ENCODE measurements at places on chromosomes 3 and 15.

DNA sequence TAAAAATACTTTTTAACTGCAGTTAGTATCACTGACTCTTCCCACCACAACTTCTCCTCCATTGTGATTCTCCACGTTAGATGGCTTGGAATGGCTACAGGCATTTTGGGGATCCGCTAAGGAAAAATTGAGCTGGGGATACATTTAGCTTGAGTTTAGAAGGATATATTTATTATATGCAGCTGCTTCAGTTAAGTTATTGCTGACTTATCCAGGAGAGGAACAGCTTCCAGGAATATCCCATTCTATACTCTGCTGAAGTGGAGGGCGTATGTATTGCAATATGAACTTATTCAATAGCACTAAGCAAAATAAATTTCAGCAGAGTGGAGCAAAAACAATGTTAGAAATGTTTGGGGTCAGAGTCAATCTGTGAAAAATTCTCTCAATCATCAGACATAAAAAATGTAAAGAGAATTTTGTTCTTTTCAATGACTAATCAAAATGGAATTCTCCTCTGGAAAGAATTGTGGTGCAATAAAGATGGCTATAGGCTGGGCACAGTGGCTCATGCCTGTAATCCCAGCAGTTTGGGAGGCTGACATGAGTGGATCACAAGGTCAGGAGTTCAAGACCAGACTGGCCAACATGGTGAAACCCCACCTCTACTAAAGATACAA is 84.7 kb downstream of the NCEH1 start:
- no peak for DNase-seq

DNA sequence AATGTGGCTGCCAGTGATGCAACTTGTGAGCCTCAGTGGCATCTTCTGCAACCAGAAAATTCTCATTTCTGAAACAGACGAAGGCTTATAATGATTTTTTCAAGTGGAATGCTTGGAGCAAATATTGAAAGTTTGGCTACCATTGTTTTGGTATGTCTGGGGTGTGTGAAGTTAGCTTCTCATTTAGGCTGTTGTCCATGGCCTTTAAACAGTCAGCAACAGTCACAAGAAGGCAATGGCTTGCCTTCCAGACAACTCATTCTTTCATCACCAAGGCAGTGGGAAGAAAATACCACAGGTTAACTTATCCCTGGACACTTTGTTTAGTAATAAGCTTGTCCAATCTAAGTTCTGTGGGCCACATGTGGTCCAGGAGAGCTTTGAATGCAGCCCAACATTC is 4.7 kb upstream of the BNC1 start:
- DNase-seq, result no peak

DNA sequence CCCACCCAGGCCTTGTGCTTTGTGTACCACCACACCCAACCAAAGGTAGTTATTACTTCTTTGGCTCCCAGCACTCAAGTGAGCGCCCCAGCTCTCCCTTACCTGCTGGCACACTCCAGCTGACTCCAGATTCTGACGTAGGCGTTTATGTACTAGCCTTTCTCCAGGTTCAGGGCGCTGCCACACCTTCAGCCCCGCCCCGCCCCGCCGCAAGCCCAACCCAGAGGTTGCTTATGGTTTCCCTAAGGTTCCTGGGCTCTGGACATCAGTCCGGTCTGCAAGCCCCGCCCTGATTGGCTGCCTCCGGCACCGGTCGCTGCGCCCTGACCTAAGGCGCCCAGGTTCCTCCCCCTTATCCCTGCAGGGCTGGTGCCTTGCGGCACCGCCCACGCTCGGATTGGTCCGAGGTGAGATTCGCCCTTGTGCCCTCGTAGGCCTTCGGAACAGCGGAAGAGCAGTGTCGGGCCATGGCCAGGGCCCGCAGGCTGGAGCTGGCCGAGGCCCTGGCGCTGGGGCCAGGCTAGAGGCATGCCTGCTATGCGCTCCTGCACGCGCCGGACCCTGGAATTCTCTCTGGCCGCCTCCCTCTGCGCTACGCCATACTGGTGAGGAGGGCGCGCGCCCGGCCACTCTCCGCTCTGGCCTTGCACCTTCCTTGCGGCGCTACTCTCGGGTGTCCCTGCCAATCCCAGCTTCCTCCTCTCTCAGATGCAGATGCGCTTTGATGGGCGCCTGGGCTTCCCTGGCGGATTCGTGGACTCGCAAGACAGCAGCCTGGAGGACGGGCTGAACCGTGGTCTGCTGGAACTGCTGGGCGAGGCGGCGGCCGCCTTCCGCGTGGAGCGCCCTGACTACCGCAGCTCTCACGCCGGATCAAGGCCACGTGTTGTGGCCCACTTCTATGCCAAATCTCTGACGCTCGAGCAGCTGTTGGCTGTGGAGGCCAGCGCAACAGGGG is 19.8 kb upstream of the NUDT16 start:
- peak; percentile 50 for DNase-seq

DNA sequence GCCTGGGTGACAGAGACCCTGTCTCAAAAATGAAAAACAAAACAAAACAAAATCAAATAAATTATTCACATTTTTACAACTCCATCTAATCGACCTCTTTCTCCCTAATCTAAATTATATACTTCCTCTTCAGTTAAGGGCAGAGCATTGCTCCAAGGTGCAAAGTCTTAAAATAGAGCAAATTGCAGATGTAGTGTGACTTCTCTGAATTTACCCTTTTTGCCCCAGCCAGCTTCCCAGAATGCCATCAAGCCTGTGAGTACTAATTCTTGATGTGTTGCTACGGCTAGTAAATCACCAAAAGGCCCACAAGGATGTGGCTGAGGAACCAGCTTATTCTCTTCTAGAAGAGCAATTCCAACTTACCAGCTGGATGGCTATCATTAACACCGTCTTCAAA is 53.4 kb upstream of the PPIB start:
- DNase-seq, result no peak

- no peak for DNase-seq
These were observed 1559.3 kb upstream of the GBE1 start for GRCh38 chr3:83320726-83321125.

- no peak for DNase-seq
These were observed 474 bp downstream of the MINAR1 start for GRCh38 chr15:79432345-79433275.

DNA sequence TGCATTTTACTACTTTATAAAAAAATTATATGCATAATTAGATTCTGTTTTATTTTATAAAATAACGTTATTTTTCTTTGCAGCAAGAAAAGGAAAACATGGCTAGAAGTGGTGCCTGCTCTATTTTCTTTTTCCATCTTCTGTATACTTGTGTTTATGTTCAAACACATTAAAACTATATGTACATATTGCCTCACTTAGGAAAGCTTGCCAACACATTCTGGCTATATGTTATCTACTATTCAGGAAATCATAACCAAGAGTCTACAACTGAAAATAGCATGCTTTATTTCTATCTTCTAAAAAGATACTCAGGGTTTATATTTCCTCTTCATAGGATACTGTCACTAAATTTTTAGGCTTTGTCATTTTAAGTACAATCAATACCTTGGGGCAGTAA is 90.2 kb upstream of the KCNMB2 start:
- DNase-seq, result no peak

DNA sequence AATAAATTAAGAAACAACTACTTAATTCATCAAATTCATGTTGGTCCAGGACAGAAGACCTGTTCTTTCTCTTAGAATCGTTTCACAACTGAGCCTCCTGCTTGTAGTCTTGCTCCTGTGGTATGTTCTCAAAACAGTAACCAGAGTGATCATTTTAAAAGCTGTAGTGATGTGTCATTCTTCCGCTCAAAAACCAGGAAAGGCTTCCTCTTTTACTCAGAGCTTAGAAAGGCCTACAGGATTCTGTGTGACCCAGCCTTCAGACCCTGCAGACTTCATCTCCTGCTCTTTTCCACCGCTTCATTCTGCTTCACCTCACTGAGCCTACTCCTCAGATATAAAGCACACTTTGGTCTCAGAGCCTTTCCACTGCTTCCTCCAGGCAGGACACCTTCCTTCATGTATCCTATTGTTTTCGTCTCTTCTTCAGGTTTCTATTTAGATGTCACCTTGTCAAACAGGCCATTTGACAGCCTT is 22.7 kb downstream of the ST6GAL1 start:
- no peak for DNase-seq

DNA sequence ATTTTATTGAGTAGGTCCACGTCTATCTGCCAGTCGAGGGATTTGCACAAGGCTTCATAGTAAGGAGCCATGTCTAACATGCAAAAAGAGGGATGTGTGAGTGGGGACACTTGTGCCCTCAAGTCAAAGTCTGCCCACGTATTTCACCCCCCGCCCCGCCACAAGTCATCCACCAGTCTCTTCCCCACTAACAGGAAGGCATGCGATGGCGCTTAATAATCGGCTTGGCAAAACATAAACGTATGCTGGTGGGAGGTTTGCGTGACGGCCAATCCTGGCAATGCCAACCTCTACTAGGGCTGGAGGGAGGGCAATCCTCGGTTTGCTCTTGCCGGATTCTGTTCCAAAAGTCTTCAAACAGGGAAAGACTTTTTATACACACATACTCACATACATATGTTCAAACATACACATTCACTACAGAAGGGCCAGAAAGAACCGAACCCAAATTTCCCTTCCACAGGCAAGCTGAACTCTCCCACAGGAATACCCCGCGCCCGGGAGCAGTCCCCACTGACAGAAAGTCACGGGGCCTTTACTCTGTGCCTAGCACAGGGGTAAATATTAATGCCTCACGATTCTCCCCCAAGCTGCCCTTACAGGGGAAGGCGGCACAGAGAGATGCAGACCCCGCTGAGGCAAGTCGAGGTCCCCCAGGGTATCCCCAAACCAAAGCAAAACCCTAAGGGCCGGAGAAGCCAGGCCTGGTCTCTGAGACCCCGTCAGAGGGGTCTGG is 675 bp downstream of the PSMD6 start:
- peak; percentile 20 for DNase-seq

DNA sequence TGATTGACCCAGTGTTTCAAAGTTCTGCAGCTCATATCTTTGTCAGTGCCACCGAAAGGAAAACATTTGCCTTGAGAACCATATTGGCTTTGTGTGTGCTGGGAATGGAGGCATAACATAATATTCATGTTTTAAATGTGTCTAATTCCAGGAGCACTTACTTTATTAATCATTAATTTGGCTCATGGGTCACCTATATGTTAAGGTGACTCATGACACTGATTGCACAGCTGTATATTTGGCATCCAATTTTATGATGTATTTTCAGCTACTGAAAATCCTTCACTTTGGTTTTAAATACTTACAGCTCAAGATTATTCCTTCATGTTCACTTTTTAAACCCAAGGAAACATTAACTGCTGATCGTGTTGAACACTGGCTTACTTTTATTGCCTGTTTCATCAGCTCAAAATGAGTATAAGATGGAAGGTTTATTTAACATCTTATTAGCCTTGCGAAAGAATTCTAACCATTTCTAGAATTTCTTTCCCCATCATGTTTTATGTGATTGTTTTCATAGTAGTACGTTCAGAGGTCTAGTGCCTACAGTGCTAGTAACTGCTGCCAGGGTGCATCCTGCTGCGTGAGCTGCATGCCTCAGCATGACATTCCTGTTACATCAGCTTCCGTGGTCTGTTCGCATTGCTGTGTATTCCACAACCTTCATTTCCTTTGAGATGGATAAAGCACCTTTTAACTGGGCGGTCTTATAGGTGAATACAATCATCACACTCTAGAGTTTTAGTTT is 63.7 kb downstream of the LRCH3 start:
- no peak for DNase-seq

GRCh38 chr3:135203026-135203425 is 408.0 kb downstream of the EPHB1 start:
- DNase-seq, result no peak

DNA sequence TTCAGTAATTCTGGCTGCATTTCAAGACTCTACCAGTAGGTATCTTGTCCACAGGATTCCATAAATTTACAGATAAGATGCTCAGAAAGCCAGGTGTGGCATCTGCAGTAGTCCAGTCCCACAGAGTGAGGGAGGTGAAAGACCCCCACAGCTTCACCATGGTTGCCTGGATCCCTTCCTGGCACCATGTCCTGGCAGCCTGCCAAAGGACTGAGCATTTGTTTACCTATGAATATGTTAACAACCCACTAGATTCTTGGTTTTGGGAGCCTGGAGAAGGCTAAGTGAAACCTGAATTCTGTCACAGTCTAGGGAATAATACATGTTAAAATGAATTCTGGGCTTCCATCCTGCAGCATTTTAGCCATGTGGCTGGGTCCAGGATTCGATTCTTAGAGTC is 14.9 kb downstream of the CHST2 start:
- DNase-seq, result no peak

DNA sequence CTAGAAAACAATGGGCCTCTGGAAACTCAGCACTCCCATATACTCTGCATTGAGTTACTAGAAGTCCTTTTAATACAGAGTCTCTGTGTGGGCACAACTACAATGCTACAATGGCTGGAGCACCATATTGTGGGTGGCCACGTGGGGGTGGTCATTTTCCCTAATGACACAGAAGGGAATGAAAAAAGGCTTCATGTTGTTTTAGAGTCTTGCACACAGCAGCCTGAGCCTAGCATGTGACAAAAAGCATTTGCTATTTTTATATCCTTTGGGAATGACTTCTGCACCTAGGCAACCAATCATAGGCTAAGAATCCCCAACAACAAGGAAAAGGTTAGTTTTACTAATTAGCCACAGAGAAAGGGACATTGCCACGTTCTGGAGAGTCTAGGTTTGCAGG is 120.6 kb downstream of the PPM1L start:
- DNase-seq, result no peak

- no peak for DNase-seq
These were observed 16.0 kb upstream of the SQOR start for GRCh38 chr15:45618813-45619212.

DNA sequence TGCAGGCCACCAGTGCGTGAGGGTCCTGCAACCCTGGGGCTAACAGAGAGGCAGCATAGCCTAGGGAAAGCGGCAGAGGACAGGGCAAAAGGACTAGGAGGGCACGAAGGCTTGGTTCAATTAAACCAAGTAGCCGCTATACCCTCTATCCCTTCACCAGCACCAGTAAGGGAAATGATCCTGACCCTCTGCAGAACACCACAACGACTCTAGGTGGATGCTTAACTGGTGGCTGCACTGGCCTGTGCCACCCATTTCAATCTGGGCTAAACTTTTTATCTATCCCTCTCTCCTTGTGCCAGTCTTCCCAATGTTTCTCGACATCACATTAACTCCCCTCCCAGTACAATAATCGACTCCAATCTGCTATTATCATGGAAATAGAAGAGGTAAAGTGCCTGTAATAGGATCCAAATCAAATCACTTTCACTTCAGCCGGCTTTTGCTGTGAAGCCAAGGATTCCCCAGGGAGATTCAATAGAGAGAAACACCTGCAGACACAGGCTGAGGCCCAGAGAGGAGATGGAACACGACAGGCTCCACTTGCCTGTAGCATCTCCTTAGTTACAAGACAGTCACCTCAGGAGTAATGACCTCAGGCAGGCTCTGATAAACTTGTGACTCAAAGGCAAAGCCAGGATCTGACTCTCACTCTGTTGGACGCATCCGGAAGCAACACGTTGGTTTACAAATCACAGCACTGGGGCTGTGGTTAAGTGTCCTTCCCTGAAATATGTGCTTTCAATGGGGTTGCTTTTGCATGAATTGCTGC is 791.6 kb upstream of the ARRDC4 start:
- DNase-seq, result no peak

GRCh38 chr15:32692286-32692685 is 25.5 kb upstream of the GREM1 start:
- no peak for DNase-seq

GRCh38 chr3:111864821-111865656 is 6.0 kb downstream of the PHLDB2 start:
- DNase-seq, result no peak

GRCh38 chr3:187321766-187322165 is 30.2 kb upstream of the MASP1 start:
- no peak for DNase-seq

GRCh38 chr15:99496302-99496629 is 69.5 kb upstream of the MEF2A start:
- DNase-seq, result no peak

All from CD4-positive, alpha-beta T cell treated with Interleukin-4 for 1 hour (primary cell).